ENCODE measurements at places on chromosomes 16 and 17.

DNA sequence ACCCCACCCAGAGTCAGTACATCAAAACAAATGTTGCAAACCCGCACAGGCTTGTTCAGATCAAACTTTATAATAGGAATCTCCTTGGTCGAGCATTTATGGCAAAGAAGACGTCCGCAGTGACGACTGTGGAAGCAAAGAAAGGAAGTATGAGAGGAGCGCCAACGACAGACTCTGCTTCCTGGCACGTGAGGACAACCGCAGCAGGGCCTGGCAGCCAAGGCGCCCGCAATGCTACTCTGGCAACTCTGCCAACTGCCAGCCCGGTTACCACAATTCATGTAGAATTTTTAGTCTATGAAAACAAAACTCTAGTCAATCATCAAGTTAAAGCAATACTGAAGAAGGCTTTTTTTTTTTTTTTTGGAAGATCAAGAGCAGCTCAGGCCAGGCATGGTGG is 24.8 kb downstream of the CYB5D2 start:
- DNase-seq: no peak

- no peak for DNase-seq
Observed at GRCh38 chr17:81245024-81245664, 6.0 kb downstream of the NDUFAF8 start.

DNA sequence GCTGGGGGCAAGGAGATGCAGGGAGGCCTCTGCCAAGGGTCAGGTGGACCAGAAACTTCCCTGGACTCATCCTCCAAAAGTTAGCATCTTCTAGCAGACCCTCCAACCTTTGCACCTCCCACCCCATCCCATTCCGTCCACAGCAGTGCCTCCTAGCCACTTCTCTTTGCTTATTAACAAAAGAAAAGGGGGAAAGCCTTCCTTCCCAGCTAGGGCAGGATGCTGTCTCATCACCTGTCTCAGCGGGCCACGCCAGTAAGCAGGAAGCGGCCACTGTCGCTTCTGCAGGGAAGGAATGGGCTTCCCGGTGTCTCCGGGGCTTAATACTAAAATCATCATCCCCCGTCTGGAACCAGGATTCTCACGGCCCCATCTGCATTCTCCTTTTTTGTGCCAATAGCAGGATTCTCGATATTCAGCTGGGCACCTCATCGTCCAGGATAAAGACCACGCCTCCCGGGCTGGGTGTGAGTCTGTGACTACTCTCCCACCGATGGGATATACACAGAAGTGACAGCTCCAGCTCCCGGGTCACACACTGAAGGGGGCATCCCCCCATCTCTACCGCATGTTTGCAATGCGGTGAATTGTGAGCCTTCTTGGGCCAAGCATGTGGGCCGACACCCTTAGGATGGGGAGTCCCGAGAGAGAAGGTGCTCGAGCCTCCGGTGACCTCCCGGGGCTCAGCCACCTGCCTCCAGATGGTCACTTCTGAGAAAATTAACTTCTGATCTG is 15.5 kb upstream of the RBFOX3 start:
- DNase-seq: no peak

- no peak for DNase-seq
Observed at GRCh38 chr16:11380836-11381235, 35.6 kb downstream of the RMI2 start.

DNA sequence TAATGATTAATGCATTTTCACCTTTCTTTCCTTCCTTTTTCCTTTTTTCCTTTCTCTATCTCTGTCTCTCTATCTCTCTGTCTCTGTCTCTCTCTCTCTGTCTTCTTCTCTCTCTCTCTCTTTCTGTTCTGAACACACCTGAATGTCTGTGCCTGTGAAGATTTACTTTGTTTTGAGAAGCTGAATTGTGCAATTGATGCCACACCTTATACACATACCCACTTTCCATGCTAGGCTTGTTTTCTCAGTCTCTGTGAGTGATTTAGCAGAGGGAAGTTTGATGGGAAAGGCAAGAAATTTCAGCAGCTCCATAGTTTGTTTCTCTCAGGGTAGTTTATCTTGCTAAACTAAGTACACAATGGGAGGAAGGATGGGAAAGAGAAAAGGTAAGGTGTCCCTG is 9.3 kb upstream of the CAPNS2 start:
- DNase-seq: no peak

- DNase-seq: no peak
Observed at GRCh38 chr17:6314311-6314710, 120.6 kb downstream of the AIPL1 start.

DNA sequence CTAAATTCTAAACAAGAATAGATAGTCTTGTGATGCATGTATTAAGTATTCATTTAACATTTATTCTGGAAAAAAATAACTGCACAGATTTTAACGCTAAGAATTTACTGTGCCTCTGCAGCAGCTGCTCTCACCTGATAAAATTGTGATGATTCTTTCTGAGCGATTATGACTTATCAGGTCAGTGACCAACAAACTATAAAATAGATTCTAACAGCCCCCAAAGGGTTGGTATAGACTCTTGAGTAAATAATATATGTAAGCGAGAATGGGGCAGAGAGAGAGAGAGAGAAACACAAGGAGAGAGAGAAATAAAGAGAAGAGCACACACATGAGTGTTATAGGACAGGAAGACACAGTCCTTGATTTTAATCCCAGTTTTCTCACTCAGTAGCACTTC is 144.4 kb downstream of the SNX11 start:
- DNase-seq: no peak

- no peak for DNase-seq
Observed at GRCh38 chr16:51538707-51539498, 387.8 kb upstream of the SALL1 start.

DNA sequence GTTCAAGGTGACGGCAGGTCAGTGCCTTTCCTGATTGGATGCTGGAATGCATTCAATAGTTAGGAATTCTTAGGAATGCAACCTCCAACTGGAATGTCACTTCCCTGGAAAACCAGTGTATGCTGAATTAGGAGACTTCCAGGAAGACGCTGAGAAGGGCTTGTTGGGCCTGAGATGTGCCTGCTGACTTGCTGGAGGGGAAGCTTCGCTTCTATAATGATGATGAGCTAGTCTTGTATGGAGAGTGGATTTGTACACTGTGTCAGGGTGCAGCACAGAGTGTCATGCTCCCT is 45.6 kb downstream of the SMPD3 start:
- no peak for DNase-seq

DNA sequence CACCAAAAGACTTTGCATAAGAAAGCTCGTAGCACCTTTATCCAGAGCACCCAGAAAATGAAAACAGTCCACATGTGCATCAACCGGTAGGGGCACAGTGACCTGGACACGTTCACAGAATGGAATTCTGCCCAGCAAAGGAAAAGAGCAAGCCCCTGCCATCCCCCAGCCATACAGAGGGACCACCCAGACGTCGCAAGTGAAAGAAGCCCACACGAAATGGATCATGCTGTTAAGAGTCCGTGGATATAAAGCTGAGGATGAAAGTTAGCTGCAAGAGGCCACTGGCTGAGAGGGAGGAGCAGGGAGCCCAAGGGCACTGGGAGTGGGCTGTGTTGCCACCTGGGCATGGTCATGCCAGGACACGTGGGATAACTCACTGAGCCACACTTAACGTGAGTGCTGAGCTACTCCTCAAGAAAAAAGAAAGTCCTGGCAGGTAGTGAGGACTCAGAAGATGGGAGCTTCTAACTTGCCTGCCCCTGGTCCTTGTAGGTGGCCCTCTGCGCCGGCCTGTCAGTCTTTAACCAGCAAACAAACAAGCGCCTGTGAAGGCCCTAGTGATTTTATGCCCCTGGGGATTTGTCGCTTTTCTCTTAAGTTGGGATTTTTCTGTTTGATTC is 190.7 kb downstream of the C16orf95 start:
- no peak for DNase-seq

- DNase-seq: no peak
Observed at GRCh38 chr17:56638591-56639051, 45.1 kb downstream of the NOG start.

GRCh38 chr16:88197481-88198456 is 185.0 kb upstream of the ZNF469 start:
- no peak for DNase-seq

GRCh38 chr17:65553646-65554552 is 7.5 kb downstream of the AXIN2 start:
- DNase-seq: no peak

DNA sequence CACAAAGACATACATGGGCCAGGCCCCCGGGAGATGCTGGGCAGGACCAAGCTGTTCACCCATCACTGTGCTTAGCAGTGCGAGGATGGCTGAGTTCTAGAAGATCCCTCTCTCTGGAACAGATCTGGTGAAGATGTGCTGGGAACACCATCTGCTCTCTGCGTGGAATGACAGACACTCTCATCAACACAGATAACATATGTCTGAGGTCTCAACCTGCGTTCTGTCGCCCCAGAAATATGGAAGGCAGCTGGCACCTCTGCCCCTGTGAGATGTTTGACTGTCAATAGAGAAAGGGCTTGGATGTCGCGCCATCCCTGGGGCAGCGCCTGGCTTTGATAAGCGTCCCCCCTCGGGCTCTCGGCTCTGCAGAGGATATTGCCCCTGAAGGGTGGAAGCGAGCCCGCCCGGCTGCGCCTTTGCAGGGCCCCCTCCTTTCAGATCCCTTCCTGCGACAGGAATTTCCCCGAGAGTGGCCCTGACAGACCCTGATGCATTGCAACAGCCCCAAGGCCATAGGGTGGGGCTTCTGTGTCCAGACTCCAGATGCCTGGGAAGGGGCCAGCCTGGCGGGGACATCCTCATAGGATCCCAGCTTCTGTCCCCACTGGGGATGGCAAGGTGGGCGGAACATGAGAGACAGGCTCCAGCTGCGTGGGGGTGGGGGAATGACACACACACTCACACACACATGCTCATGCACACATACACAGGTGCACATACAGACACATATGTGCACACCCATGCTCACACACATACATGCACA is 86.9 kb upstream of the ZNF469 start:
- no peak for DNase-seq

- no peak for DNase-seq
Observed at GRCh38 chr17:42803074-42803883, 4.6 kb downstream of the CNTD1 start.

GRCh38 chr16:87067003-87067556 is 250.1 kb downstream of the C16orf95 start:
- no peak for DNase-seq

GRCh38 chr16:23566724-23567123 is 9.2 kb downstream of the UBFD1 start:
- no peak for DNase-seq

GRCh38 chr16:4116325-4117249 is at the start of gene ADCY9:
Gene ADCY9 (minus strand): TSS chr16:4116442. CDS start chr16:4115442, 1,000 bp downstream.
- DNase-seq: peak; percentile 63

GRCh38 chr17:38461683-38462082 is 33.4 kb downstream of the ARHGAP23 start:
- DNase-seq: no peak

- DNase-seq: no peak
Observed at GRCh38 chr17:57954397-57955182, 622 bp downstream of the CUEDC1 start.

- no peak for DNase-seq
Observed at GRCh38 chr16:31876951-31877828, 3.6 kb downstream of the ZNF267 start.

GRCh38 chr17:82317394-82318168 is at the start of gene CD7:
Gene CD7 (minus strand): TSS chr17:82317608. CDS start chr17:82317495, 113 bp downstream.
- DNase-seq: no peak

- no peak for DNase-seq
Observed at GRCh38 chr17:13378361-13378760, 223.4 kb downstream of the HS3ST3A1 start.

DNA sequence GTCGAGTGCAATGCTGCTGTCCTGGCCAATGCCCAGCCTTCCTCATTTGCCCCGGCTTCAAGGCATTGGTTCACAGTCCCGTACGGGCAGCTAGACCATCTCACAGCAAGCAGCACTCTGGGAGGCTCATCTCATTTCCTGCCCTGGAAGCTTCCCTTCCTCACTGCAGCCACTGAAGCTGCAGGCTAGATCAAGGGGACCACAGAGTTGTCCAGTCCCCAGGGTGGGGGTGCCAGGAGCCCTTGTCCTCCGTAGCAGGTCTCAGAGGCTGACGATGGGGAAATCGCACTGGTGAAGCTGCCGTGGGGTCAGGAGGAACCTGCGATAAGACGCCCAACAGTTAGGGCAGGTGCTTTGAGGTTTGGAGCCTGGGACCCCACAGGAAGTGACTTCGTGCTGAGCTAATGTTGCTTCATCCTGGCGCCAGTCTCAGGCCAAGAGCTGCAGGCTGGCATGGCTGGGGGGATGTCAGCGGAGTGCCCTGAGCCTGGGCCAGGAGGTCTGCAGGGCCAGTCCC is at the start of gene SPNS3:
Gene SPNS3, plus strand, starts transcription at position 426 of the 517 bp plus-strand sequence. Its CDS starts 28 bp downstream, at position 454.
- no peak for DNase-seq

- DNase-seq: no peak
Observed at GRCh38 chr17:66928949-66929348, 35.6 kb upstream of the CACNG4 start.

DNA sequence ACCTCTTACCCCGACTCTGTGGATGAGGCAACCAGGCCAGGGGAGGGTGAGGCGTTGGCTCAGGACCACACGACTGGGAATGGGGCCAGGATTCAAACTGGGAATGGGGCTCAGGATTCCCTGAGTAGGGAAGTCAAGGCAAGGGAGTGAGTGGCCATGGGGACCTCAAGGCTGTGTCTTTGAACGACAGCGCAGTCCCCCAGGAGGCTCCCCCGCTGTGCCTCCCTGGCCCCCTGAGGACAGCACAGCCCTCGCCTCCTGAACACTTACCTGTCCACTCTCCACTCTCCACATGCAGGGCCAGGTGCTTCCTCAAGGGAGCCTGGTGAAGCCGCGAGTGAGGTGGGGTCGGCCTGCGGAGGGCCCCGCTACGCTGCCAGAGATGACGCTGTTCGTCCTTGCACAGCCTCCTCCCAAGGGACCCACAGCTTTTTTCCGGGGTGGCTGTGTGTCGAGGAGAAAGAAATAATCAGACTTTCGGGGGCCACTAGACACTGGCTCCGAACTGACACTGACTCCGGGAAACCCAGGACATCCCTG is 6.9 kb downstream of the ZNF469 start:
- no peak for DNase-seq

DNA sequence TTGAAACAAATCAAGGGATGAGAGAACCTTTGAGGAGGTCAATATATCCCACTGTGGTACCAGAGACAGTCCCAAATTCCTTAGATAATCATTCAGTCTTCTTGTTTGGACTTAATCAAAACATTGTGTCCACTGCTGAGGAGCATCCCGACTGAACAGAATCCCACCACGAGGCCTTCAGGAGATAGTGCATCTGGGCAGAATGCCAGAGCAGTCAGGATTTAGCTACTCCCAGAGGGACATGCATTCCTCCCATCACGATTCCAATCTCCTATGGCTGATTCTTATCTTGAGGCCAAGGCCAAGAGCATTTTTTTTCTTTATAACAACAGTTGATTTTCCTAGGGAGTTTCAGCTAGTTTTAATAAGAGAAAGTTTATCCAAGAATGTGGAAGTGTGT is 87.4 kb upstream of the COX10 start:
- DNase-seq: no peak

- DNase-seq: no peak
Observed at GRCh38 chr16:55552621-55553020, 13.9 kb upstream of the CAPNS2 start.

DNA sequence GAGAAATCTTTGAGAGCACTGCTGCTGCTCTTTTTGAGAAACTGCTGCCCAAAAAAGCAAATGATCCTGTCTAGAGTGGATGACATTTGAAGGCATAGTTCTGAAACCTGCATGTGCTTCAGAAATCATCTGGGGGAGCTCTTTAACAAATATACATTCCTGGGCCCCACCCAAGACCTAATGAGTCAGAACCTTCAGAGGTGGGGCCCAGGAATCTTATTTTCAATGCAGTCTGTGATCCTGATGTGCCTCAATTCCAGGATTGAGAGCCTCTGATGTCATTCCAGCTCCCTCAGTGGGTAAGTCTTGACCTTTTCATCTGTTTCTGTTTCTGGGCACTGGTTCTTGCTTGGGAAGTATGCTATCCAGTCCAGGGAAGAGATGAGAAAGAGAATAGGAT is 42.3 kb downstream of the HNF1B start:
- no peak for DNase-seq
